ENCODE measurements at places on chromosomes 1 and 21.

DNA sequence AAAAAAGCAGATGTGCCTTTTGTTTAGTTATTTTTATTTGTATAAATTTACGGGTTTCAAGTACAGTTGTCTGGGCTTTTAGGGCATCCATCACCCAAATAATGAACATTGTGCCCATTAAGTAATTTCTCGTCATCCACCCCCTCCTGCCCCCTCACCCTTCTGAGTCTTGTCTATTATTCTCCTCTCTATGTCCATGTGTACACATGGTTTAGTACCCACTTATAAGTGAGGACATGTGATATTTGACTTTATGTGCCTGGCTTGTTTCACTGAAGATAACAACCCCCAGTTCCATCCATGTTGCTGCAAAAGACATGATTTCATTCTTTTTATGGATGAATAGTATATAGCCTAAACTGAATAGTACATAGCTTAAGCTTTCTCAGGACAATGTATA lies 189.2 kb downstream of the ZP4 start:
- DNase-seq, result no peak

DNA sequence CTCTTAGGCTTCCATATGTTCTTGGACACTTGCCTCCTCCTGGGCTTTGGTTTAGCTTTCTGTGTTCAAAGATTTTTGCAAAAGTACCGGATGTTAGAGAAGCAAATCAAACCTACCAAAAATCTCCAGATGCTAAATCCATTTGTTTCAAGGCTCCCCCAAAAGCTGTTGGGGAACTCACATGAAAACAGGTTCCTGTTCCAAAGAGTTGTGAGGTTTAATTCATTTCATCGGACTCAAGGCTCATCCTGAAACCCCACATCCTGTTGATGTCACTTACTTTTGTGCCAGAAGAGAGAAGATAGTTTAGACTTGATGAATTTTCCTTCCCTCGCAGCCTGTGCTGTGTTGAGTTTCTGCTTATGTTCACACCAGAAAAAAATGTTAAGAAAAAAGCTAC lies 41.7 kb upstream of the RXRG start:
- no peak for DNase-seq

DNA sequence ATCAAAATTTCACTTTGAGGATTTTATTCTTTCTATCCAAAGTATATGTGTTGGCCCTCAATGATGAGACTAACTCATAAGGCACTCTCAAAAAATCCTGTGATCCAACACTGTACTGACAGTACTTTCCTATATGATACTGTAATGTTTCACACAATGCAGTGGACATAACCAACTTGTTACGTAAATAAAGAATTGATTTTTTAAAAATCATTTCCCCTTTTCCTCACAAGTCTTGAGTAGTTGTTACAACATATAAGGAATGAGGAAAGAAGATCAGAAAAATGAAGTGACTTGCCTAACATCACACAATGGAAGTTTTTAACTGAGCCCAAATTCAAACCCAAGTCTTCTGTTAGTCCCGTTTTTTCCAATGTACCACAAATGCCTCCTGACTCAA lies 17.2 kb downstream of the PTP4A2 start:
- DNase-seq, result no peak

- no peak for DNase-seq
Measured at GRCh38 chr1:208942394-208943130, 641.0 kb upstream of the CAMK1G start.

- no peak for DNase-seq
Measured at GRCh38 chr1:14220324-14220723, 378.2 kb upstream of the KAZN start.

DNA sequence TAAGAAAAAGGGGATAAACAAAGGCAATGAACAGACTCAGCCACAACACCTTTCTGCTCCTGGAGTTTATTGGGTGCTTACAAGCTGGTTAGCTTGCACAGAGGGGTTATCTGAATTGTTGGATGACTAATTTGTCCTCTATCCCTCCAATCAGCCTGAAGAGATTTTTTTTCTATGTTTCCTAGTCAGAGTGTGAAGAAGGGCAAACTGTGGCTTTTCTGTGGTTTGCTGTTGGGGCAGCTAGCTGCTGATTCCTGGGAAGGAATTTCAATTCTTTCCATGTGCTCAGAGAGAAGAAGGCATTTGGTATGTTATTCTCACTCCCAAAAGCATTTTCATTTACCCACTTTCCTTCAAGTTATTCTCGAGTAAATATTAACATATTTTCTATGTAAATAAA lies 48.6 kb downstream of the PCP4 start:
- no peak for DNase-seq

GRCh38 chr21:26850116-26850643 lies 5.0 kb upstream of the ADAMTS1 start:
- DNase-seq, result peak; percentile 21

DNA sequence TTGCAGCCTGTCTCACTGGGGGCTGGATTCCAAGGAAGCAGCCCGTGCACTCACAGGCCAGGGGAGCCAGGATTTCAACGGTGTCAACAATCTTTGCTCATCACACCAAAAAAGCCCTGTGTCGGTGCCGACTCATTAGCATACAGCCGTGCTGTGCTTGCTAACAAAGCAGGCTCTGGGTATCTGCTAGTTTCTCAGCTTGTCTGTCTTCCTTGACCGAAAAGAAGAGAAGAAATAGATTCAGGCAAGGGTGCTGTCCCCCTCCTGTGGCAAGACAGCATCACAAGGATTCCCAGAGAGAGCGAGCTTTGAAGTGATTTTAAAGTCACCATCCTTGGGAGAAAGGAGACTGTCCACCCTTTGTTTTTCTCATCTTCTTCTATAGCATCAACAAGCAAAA lies 214.7 kb downstream of the SDCCAG8 start:
- no peak for DNase-seq

GRCh38 chr1:212463565-212464285 lies 31.0 kb downstream of the NENF start:
- DNase-seq, result no peak

- peak; percentile 73 for DNase-seq
Measured at GRCh38 chr1:8858888-8859706, 19.4 kb downstream of the ENO1 start.

GRCh38 chr1:233140974-233141373 lies 154.6 kb downstream of the PCNX2 start:
- DNase-seq, result no peak

DNA sequence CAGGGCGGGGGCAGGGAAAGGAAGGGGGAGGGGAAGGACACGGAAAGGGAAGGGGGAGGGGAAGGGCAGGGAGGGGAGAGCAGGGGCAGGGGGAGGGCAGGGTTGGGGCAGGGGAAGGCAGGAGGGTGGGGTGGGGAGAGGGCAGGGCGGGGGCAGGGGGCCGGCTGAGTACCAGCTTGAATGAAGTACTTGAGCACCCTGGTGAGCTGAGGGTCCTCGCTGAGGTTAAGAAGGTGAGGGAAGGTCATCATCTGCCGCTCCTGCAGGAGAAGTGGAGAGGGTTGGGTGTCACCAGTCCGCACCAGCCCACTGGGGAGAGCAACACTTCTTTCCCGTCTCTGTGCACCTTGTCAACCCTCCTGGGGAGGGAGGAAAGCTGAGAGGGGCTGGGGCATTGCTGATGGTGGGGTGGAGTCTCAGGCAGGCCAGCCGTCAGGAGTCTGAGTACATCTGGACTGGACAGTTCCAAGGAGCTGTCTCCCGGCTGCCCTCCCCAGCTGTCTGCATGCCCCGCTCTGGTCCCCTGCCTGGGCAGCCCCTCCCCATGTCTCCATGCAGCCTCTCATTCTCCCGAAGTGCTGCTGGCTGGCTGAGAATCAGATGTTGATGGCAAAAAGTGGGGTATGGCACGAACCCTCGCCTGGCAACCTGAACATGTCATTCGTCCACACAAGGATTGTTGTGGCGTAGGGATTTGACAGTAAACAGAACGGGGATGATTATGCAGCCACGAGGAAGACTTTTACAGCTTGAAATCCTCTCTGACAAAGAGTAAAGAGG lies 70.0 kb downstream of the SCCPDH start:
- DNase-seq, result no peak

GRCh38 chr1:205230982-205231381 lies 3.2 kb downstream of the TMCC2 start:
- DNase-seq, result no peak

DNA sequence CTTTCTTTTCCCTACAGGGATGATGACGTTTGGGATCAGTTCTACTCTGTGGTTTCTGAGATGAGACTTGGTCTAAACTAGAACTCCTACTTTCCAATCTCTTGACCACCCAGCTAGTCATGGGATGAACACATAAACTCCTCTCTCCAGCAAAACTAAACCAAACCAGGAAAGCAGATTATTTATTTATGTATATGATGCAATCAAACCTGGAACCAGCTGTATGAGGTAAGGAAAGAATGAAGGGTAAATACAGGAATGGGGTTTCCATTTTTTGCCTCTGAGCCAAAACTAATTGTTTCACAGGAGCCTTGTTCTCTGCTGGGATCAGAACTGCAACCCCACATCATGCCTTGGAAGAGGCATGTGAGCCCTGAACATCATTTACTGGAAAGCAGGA lies 3.3 kb upstream of the AGT start:
- DNase-seq, result no peak

GRCh38 chr1:185045814-185046492 lies 595 bp downstream of the RNF2 start:
- DNase-seq, result peak; percentile 47

DNA sequence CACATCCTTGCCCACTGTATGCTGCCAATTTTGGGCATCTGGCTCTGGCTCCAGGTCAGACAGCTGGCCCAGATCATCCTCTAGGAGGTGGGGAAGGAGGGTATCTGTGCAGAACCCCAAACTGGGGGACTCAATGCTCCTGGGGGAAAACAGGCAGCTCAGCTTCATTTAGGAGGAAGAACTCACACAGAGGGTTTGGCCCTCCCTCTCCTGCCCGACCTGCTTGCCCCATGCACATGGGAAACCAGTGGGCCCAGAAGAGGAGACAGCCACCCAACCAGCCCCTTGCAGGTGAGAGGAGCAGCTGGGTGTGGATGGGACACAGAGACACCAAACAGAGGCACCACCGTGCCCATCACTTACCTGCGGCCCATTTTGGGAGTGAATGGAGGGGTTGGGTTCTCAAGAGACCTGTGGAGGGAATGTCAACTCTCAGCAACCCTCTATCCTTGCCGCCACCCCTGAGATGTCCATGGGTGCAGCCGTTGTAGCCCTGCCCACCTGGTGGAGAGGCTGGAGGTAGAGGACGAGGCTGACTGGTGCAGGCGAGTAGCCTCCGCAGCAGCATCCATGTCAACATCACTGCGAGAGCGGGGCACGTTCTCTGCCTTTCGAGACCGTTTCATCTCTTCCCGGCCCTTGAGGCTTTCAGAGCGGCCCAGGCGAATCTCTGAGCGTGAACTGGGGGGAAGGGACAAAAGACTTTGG lies 27.5 kb downstream of the LRRC71 start:
- no peak for DNase-seq

DNA sequence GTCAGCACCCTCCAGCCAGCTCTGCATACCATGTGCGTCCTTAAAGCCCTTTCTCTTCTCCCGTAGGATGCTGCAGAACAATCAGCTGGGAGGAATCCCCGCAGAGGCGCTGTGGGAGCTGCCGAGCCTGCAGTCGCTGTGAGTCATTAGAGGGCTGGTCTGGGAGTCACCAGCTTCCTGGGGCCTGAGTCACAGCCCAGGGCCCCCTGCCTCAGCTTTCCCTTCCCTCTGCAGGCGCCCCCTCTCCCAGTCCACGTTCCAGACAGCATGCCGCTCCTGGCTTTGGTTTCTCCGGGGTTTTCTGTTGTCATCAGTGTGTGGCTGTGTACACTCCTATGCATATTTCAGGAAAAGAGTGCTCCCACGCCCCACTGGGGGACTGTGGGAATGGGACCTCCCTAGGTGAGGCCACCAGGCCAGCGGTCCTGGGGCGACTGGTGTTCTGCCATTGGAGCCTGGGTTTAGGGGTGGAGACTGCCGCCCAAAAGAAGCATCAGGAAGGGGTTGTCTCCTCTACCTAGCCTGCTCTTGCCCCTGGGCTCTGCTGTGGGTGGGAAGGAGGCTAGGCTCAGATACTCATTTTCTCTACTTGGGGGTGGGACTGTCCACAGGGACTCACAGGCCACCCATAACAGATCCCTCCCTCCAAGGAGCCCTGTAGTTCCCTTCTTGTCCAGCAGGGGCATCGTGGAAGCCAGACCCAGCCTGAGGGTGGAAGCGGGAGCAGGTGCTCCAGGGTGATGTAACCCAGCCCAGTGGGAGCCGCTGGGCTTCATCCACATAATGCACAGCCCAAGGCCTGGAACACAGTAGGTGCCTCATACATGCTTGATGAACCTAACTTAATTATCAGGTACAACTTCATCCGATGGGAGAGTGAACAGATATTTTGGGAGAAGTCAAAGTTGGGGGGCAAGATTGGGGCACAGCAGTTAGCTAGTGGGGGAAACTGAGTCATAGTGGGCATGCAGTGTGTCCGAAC lies 42.5 kb downstream of the LGR6 start:
- DNase-seq, result peak; percentile 62

GRCh38 chr1:54229281-54229891 lies 29.4 kb downstream of the MRPL37 start:
- no peak for DNase-seq

- DNase-seq, result no peak
Measured at GRCh38 chr1:228889289-228889688, 154.0 kb downstream of the RHOU start.

- no peak for DNase-seq
Measured at GRCh38 chr1:186999506-186999905, 170.8 kb downstream of the PLA2G4A start.

DNA sequence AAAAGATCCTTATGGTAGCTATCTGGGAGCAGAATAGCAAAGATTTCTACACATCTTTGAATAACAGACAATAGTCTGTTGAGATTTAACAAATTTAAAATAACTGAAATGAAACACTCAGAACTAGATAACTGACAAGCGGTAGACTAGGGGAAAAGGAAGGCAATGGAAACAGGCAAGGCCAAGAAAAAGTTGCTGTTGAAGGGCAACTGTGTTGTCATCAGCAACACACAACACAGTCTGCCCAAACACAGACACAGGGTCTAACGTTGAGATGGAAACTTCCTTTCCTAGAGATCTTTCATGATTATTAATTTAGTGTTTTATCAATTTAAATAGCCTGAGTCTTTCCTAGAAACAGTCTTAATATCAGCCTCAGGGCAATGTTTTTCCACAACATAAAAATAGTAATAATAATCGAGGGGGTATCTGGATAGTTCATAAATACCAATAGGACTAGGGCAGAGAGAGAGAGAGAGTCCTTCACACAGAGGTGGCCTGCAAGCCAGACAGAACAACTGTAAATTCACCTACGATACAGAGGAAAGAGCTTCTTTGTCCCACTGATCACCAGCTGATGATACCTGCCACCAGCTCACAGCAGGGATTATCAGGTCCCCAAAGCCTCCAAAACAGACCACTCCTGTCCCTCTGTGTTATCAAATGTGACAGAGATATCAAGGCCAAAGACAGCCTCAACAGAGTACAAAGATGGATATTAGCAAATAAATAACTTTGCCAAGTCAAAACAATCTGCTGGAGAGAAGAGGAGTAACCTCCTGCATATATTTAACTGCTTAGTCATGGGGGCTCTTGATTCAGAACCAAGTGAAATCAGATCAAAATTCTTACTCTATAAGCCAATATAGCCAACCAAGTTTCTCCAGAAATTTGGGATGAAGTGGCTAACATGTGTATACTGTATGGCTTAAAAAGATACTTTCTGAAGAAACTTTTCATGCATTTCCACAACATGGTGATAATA lies 245.3 kb downstream of the SLC45A1 start:
- DNase-seq, result no peak

- DNase-seq, result no peak
Measured at GRCh38 chr1:57175506-57175905, 209.7 kb upstream of the C8B start.
